ENCODE measurements at places on chromosomes 3 and 15. TPM values are rescaled to one million over a fixed set of nuclear protein-coding genes. Genes with fewer than 3 reads are reported as not detected.

DNA sequence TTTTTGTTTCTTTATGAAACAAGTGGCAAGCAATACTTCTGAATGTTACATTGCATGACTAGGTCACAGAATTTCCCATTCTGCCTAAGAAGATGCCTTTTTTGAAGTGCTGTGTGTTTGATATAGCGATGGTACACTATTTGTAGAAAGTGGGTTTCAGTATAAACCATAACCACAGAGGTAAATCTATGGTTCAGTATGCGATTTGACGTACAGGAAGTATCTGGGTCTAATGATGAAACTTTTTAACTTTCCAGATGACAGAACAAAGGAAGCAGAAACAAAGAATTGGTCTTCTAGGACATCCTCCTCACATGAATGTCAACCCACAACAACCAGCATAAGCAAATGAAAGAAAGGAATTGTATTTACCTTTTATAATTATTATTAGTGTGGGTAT lies 133.4 kb upstream of the BHLHE40 start:
- no peak overlapping the region for H3K27ac ChIP-seq
- H3K4me1 ChIP-seq: peaks cover 26% of the 10 kb centered on the region
- DNase-seq: peak; percentile 70
- no peaks in the 10 kb centered on the region for H3K36me3 ChIP-seq

GRCh38 chr3:58218904-58219303 lies 8.1 kb upstream of the DNASE1L3 start:
- H3K27ac ChIP-seq: no peak overlapping the region
- peaks cover 3% of the 10 kb centered on the region for H3K4me1 ChIP-seq
- H3K27me3 ChIP-seq: no peaks in the 10 kb centered on the region
- no peaks in the 10 kb centered on the region for H3K36me3 ChIP-seq
- no peak overlapping the region for H3K4me3 ChIP-seq
- no peak for DNase-seq

DNA sequence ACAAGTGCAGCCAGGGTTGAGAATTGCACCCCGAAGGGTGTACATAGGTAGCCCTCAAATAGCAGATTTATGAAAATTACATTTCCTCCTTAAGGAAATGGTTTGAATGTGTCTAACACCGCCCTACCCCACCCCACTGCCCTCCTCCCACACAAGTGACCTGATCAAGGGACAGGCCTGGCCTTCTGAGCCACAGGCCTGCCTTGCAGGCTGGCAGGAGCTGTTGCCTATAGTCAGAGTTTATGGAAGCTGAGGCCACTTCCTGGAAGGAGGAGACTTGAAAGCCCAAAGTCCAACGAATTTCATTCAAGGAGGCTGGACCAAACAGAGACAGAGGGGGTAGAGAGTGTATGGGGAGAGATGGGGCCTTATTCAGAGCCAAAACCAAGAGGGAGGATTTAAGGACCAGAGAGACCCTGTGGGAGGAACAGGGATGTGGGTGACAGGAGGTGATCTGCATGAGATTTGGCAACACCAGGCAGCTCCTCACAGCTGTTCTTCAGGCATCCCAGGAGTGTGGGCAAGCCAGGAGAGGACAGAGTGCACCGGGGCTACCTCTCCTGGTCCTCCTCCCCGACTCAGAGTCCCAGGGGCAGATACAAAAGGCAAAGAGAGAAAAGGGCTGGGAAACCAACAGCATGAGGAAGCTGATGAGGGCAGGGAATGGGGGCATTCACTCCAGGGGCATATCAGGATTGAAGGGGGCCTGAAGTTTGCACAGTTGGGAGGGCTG lies 100.4 kb upstream of the HES1 start:
- no peaks in the 10 kb centered on the region for H3K36me3 ChIP-seq
- no peak for DNase-seq
- H3K27me3 ChIP-seq: no peaks in the 10 kb centered on the region
- H3K27ac ChIP-seq: no peak overlapping the region
- H3K4me1 ChIP-seq: no peaks in the 10 kb centered on the region

Gene THPO
- not detected for polyA plus RNA-seq

Gene TEX55
- polyA plus RNA-seq: not detected

DNA sequence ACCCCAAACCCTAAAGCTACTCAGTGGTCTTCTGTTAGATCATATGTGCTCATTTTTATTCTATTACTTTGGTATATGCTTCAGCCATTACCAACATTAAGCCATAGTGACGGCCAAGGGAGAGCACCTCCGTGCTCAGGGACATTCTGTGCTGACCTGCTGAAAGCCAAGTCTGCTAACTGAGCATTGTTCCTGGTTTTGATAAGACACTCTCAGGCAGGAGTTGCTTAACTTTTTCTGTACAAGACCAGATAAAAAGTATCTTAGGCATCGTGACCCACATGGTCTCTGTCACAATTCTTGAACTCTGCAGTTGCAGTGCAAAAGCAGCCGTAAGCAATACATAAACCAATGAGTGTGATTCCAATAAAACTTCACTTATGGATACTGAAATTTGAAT lies 100.6 kb downstream of the KLHL25 start:
- peaks cover 50% of the 10 kb centered on the region for H3K36me3 ChIP-seq
- DNase-seq: no peak
- no peaks in the 10 kb centered on the region for H3K27me3 ChIP-seq
- peak overlapping the region; percentile 100 for H3K4me3 ChIP-seq
- peaks cover 55% of the 10 kb centered on the region for H3K4me1 ChIP-seq

DNA sequence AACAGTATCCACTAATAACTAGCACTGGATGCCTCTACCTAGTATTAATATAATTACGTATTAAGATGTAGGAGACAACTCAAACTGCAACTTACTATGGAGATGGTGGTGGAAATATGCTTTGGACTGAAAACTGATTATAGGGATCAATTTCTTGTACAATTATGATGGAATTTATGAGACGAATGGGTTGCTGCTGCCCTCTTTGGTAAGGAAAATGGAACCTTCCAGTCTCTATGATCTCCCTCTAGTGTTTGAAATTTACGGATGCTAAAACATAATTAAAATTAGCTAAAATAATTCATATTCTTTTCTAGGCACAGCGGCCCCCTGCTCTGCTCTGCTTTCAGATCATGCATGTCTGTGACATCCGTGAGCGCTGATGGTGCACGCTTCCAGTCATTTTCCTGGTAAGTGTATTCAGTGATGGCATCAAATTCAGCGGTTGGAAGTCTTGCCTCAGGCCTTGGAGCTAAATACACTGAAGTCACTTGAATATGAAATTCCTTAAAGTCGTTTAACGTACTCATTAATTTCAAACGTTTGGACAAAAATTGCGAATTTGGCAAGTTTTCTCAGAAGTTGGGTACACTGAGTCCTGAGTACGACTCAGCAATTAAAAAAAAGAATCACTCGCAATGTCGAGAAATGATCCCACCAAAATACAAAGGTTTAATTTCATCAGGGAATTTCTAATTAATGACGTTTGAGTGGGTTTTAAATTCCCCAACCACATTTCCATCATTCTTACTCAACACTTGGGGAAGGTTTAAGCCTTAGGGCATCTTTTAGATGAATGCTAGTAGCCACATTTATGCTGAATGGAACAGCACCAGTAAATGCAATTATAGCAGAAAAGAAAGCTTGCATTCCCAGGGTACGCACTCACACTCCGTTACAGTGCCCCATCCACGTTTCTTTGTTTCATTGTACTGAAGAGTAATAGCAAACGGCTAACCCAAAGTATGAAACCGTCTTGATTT lies 132.6 kb downstream of the NR2F2 start:
- no peaks in the 10 kb centered on the region for H3K36me3 ChIP-seq
- H3K27me3 ChIP-seq: no peaks in the 10 kb centered on the region
- H3K4me1 ChIP-seq: no peaks in the 10 kb centered on the region
- no peak overlapping the region for H3K4me3 ChIP-seq
- H3K27ac ChIP-seq: no peak overlapping the region
- no peak for DNase-seq

- no peak overlapping the region for H3K4me3 ChIP-seq
- H3K4me1 ChIP-seq: no peaks in the 10 kb centered on the region
- DNase-seq: no peak
- no peaks in the 10 kb centered on the region for H3K27me3 ChIP-seq
- H3K27ac ChIP-seq: no peak overlapping the region
- no peaks in the 10 kb centered on the region for H3K36me3 ChIP-seq
Observed at GRCh38 chr3:35598804-35599203, 40.5 kb upstream of the ARPP21 start.

GRCh38 chr15:94234300-94234699 lies 2.9 kb downstream of the MCTP2 start:
- no peaks in the 10 kb centered on the region for H3K27me3 ChIP-seq
- no peaks in the 10 kb centered on the region for H3K36me3 ChIP-seq
- no peak for DNase-seq
- H3K4me3 ChIP-seq: no peak overlapping the region
- H3K27ac ChIP-seq: no peak overlapping the region

DNA sequence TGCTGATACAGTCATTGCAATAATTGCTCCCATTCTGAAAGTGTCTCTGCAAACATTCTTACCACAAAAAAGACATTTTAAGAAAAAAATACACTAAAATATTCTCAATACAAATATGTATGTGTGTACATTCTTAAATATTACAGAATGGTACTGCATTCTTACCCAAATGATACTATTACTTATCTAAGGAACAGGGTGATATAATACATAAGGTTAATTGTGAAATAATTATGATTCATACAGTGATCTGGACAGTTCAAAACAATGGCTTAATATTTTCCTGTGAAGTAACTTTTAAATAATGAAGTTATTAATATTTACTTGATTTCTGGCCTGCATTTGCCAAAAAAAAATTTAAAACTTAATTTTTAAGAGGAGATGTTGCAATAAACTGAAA lies 694.6 kb downstream of the TUSC7 start:
- no peak for DNase-seq
- H3K4me3 ChIP-seq: no peak overlapping the region
- no peaks in the 10 kb centered on the region for H3K36me3 ChIP-seq
- H3K4me1 ChIP-seq: no peaks in the 10 kb centered on the region
- H3K27ac ChIP-seq: no peak overlapping the region

GRCh38 chr15:32687556-32687955 lies 30.2 kb upstream of the GREM1 start:
- no peaks in the 10 kb centered on the region for H3K4me1 ChIP-seq
- H3K27me3 ChIP-seq: no peaks in the 10 kb centered on the region
- H3K27ac ChIP-seq: no peak overlapping the region
- H3K36me3 ChIP-seq: no peaks in the 10 kb centered on the region
- no peak overlapping the region for H3K4me3 ChIP-seq
- DNase-seq: no peak

- H3K27me3 ChIP-seq: no peaks in the 10 kb centered on the region
- H3K4me3 ChIP-seq: no peak overlapping the region
- no peak overlapping the region for H3K27ac ChIP-seq
Observed at GRCh38 chr3:425079-425478, 228.5 kb downstream of the CHL1 start.

DNA sequence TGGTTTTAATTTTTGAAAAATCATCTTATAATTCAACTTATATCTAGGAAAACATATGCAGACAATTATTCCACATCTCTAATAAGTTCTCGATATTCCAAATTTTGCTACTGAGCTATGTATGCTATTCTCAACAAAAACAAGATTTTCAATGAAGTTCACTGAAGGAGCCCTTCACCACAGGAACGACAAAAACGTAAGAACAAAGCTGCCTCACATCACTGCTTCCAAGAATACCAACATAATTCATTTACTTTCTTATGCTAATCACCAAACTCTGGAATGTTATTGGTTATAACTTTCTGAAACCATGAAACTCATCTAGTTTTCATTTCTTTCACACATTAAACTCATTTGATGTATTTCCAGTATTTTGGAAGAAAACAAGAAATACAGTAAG lies 49.7 kb downstream of the GNB4 start:
- H3K36me3 ChIP-seq: peaks cover 7% of the 10 kb centered on the region
- no peak for DNase-seq
- H3K27ac ChIP-seq: no peak overlapping the region
- H3K4me3 ChIP-seq: no peak overlapping the region
- H3K4me1 ChIP-seq: no peaks in the 10 kb centered on the region

DNA sequence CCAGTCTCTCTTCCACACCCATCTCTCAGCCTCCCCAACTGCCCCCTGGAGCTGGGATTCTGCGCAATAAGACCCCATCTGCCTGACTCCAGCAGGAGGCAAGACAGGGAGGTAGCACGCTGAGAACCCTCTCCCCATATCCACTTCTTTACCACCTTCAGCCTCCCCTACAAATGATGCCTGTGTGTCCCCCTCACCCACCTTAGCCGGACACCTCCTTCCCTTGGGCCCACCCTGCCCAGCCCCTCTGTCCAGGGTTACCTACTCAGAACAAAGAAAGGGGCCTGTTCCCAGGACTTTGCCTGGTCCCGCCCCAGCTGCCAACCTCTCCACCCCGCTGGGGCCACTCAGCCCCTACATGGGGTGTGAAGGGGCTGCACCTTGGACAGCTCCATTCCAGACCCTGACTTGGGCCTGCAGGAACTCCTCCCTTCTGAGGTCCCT lies 40.8 kb upstream of the ATP2B2 start:
- H3K27ac ChIP-seq: no peak overlapping the region
- H3K4me3 ChIP-seq: no peak overlapping the region
- no peak for DNase-seq
- H3K36me3 ChIP-seq: no peaks in the 10 kb centered on the region
- H3K4me1 ChIP-seq: no peaks in the 10 kb centered on the region

- DNase-seq: no peak
- H3K36me3 ChIP-seq: peaks cover 7% of the 10 kb centered on the region
- no peaks in the 10 kb centered on the region for H3K27me3 ChIP-seq
- H3K4me3 ChIP-seq: no peak overlapping the region
- H3K27ac ChIP-seq: no peak overlapping the region
- no peaks in the 10 kb centered on the region for H3K4me1 ChIP-seq
Observed at GRCh38 chr15:45612790-45613415, 21.9 kb upstream of the SQOR start.

- no peak overlapping the region for H3K27ac ChIP-seq
- no peak overlapping the region for H3K4me3 ChIP-seq
- no peak for DNase-seq
- no peaks in the 10 kb centered on the region for H3K36me3 ChIP-seq
- H3K27me3 ChIP-seq: no peaks in the 10 kb centered on the region
Observed at GRCh38 chr3:141455603-141456300, 31.1 kb upstream of the RASA2 start.

Gene HHATL
- not detected for polyA plus RNA-seq

GRCh38 chr3:32886296-32886695 lies 65.1 kb upstream of the CCR4 start:
- DNase-seq: no peak
- no peaks in the 10 kb centered on the region for H3K36me3 ChIP-seq
- H3K4me1 ChIP-seq: peaks cover 15% of the 10 kb centered on the region
- H3K4me3 ChIP-seq: no peak overlapping the region

DNA sequence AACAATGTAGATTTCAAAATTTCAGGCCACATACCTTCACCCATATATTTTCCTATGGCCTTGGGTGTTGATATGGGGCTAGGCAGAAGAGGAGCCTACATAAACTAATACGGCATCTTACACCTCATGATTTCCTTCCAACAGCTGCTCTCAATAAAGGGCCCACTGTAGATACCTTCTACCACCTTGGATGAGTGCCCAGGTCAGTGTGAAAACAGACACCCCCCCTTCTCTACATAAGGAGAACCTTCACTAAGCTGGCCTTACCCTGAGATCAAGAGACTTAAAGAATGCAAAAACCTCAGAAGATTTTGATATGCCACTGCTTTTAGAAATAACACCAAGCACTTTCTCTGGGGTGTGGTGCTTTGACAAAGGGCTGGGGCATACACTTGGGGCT lies 42.7 kb downstream of the SH3BP5 start:
- H3K36me3 ChIP-seq: peaks cover 9% of the 10 kb centered on the region
- peaks cover 60% of the 10 kb centered on the region for H3K4me1 ChIP-seq
- no peaks in the 10 kb centered on the region for H3K27me3 ChIP-seq
- DNase-seq: no peak

GRCh38 chr3:79113876-79114275 lies 653.9 kb downstream of the ROBO1 start:
- H3K27ac ChIP-seq: no peak overlapping the region
- H3K36me3 ChIP-seq: no peaks in the 10 kb centered on the region
- H3K4me3 ChIP-seq: no peak overlapping the region
- H3K27me3 ChIP-seq: no peaks in the 10 kb centered on the region

Gene IQCH
- not detected for polyA plus RNA-seq
